Kidney (tissue), 22 donors: ENCODE measurements at places on chromosomes 11 and 22. TPM values are rescaled to one million over a fixed set of nuclear protein-coding genes. Genes with fewer than 3 reads are reported as not detected.
A peak's percentile ranks its signal among the peaks of the same experiment; 100 is the strongest.

DNA sequence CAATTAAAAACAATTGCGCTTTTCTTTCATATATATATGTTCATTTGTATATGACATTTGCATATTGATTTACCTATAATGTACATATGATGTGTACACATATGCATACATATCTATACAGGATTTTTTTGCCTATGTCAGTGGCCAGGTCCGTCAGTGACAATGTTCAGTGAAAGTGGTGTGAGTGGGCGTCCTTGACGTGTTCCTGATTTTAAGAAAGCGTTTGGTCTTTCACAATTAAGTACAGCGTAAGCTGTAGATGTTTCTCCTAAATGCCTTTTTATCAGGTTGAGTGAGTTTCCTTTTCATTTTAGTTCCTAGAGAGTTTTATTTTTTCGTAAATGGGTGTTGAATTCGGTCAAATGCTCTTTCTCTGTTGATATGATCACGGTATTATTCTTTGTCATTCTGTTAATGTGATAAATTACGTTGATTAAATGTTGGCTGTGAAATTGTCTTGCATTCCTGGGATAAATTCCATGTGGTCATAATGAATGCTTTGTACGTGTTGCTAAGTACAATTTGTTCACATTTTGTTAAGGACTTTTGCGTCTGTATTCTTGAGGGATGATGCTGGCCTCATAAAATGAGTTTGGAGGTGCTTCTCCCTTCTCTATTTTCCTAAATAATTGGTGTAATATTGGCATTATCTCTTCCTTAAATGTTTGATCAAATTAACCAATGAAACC, 10.6 kb upstream of the GNB1L start:
- DNase-seq: no peak

- DNase-seq: no peak
Measured at GRCh38 chr11:96169250-96169649, 173.7 kb downstream of the MAML2 start.

DNA sequence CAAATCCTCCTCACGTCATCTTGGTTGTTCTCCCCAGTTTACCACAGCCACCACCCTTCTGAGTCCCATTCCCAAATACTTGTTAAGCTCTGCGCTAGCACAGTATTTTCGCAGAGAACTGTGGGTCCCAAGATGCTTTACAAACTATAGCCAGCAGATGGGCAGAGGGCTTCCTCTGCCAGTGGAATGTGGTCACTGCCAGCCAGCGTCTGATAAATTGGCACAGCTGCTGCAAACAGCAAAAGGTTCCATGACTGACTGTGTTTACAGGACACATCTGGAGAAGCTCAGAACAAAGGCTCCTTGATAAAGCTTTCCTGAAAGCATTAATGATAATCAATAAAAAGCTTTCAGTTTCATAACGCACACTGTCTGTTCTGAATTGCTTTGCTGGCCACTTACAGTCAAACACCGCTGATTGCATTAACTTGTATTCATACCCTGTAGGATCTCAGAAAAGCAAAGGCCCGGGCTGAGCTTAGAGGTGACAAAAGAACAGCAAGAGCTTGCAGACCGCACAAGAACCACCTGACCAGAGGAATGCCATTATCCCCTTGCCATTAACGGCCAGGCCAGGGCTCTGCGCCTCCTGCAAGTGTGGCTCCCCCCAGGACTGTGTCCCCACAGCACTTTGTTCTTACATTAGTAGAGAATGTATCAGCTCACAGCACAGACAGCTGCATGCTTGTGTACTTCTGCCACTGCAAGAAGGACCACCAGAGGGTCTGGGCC, 120.6 kb downstream of the MICAL3 start:
- no peak for DNase-seq

DNA sequence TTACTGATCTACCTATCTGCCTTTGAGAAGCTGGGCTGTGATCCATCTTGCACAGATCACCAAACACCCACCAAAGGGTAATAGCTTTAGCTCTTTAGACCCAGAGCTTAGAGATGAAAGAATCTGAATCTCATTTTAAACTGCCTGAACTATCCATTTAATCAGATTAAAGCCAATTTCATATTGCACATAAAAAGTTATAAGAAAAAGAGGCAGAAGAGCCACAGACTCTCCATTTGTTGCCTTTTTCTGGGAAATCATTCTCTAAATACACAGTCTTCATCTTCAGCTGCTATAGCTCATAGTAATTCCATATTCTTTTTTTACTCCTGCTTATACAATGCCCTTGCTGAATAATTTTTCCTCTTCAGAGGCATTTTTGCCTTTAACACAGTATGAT, 271.2 kb downstream of the DLG2 start:
- DNase-seq: no peak

DNA sequence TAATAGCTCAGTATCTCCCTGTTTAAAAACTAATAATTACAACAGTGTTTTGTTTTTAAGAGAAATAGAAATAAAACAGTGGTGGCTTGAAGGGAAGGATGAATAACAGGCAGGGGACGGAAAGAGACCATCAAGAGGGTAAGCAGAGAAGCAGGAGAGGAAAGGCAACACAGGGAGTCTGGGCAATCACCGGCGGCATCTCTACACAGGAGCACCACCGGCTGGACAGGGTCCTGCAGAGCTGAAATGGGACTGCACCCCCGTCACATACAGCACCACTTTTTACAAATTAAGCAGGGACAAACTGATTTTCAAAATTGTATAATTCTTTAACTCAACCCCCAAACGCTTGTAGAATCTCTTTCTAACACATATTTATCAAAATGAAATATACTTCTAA, 18.4 kb downstream of the PHF21A start:
- no peak for DNase-seq

- no peak for DNase-seq
Measured at GRCh38 chr11:119509969-119510401, 87.0 kb upstream of the THY1 start.

DNA sequence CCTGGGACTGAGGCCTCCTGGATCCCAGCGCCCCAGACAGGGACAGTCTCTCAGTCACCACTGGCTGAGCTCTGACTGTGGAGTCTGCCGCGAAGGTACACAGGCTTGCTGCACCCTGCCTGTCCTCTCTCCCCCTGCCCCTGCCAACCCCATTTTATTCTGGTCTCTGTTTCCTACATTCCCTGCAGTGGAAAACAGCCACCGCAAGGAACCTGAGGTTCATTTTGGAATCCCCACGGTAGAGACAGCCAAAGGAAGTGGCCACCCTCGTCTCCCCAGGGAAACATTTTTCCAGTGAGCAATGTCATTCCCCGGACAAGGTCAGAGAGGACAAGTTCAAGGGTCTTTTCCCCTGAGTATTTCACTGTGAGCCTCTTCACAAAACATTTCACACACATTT, 56.6 kb downstream of the FBXO7 start:
- no peak for DNase-seq

GRCh38 chr11:45082744-45083543, 63.5 kb upstream of the PRDM11 start:
- DNase-seq: peak; percentile 48

GRCh38 chr11:66133216-66133775, 63.2 kb downstream of the PACS1 start:
- DNase-seq: no peak

DNA sequence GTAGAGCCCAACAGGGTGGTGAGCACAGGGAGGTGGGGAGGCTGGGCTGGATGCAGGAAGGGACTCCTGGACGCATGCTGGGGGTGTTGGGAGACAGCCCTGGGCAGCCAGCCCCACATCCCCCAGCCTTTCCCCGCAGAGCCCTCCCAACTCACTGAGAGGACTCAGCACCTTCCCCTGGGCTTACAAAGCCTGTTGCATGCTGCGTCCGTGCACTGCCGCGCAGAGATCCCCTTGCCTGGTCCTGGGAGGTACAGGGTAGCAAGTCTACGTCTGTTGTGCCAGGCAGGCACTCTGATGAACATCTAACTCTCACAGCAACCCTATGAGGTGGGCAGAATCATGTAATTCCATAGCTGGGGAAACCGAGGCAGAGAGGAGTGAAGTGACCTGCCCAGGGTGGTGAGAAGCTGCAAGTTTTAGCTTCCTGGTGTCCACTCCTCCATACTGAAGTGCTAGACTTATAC, 33.9 kb upstream of the TCF20 start:
- DNase-seq: no peak

GRCh38 chr11:18000760-18001159, 12.1 kb downstream of the SERGEF start:
- no peak for DNase-seq

GRCh38 chr11:126673319-126673718, 317.8 kb downstream of the ST3GAL4 start:
- peak; percentile 24 for DNase-seq

DNA sequence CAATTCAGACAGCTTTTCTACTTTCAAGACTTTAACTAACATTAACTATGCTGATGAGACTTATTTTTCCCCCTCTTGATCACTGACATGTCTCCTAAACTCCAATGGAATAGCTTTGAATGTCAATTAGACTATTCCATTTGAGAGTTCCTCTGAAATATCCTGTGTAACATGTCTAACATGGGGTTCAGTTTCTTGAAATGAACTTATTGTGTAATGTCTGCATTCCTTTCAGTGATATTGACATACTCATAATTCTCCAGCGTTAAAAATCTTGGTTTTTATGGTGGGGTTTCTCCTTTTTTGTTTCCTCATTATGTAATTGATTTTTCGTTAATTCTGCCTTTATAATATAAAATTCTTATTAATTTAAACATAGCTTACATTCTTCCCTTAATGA, 37.7 kb upstream of the SPTBN2 start:
- DNase-seq: no peak

- no peak for DNase-seq
Measured at GRCh38 chr11:103520792-103521191, 411.6 kb downstream of the DYNC2H1 start.

- no peak for DNase-seq
Measured at GRCh38 chr22:42745118-42745517, 24.4 kb upstream of the A4GALT start.

DNA sequence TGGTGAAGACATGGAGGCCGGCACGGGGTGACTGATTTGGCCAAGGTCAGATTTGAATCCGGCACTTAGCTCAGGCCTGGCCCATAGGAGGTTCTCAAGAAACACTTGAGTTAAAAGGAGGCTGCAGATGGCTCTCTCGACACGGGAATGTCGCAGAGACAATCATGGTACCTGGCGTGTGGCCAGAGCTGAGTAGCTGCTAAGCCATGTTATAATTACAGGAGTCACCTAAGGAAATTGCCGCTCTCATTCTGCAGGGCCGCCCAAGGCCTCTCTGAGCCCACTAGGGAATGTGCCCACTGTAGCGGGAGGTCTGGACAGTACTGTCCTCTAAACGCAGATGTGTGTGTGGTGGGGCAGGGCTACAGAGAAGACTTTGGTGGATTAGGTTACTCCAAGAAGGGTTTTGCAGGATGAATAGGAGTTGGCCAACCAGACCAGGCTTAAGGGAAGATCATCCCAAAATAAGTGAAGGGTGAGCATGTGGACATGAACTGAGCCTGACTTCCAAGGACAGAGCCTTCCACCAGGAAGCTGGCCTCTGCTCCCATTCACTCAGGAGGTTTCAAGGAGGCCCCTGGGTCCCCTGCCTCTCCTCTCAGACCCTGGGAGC, 19.3 kb upstream of the PRR5 start:
- no peak for DNase-seq

GRCh38 chr11:94731880-94732601, 36.1 kb upstream of the AMOTL1 start:
- DNase-seq: no peak

DNA sequence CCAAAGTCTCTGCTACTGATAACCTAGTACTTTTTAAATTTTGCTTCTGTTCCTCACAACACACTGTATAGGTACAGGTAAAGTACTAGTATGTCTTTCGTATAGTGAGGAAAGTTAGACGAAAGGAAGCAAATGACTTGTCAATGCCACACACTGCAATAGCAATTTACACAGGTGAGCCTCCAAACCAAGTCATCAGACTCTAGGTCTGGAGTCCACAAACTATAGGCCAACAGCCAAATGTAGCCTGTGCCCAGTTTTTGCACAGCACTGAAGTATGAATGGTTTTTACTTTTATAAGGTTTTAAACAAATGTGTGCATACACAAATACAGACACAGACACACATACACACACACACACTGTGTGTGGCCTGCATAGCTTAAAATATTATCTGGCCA, 28.1 kb downstream of the ALG8 start:
- DNase-seq: no peak

GRCh38 chr22:50481440-50482106, at the start of gene ADM2:
TSS of gene ADM2 (plus strand) at chr22:50481543. CDS start at chr22:50481848, 305 bp downstream.
- peak; percentile 84 for DNase-seq

DNA sequence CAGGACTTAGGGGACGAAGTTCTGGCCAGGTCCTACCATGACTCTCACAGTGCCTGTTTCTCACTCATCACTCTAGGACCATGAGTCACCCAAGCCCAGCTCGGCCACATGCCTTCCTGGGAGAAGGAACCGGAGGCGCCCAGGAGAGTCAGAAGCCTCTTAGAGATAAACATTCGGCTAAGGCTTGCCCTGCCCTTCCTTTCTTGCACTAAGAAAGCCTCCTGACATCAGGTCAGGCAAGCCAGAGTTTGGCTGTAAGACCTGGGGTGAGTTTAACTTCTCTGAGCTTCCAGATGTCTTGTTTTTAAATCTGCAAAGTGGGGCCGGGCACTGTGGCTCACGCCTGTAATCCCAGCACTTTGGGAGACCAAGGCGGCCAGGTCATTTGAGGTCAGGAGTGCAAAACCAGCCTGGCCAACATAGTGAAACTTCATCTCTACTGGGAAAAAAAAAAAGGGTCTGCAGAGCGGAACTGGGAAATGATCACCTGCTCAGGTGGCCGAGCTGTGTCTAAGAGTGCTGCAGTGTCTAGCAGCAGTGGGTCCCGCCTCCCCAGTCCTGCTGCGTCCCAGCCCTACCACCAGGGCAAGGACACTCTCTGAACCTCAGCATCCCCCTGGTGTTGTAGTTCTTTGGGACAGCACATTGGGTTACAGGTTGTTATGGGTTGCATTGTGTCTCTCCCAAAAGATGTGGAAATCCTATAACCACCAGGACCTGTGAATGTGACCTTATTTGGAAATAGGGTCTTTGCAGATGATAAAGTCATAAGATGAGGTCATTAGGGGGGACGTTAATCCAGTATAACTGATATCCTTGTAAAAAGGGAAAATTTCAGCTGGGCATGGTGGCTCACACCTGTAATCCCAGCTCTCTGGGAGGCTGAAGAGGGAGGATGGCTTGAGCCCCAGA, 1.8 kb upstream of the CARS1 start:
- no peak for DNase-seq

- no peak for DNase-seq
Measured at GRCh38 chr22:49088801-49089791, 738.6 kb downstream of the BRD1 start.

The ANO1 gene
- 15.1 TPM for total RNA-seq

The OR10V1 gene
- not detected for total RNA-seq

The UPB1 gene
- total RNA-seq: 1.0 TPM

The SESN3 gene
- 50.1 TPM for total RNA-seq

The MFRP gene
- total RNA-seq: not detected

The CARD10 gene
- 42.3 TPM for total RNA-seq

The ZNRF3 gene
- total RNA-seq: 24.4 TPM

The CADM1 gene
- total RNA-seq: 33.5 TPM

The RASD2 gene
- total RNA-seq: 3.4 TPM
